Ecto neural progenitor cell (in vitro differentiated cells): ENCODE measurements at places on chromosomes 16 and 17.
A peak's percentile ranks its signal among the peaks of the same experiment; 100 is the strongest.

GRCh38 chr16:55120826-55121225, 190.2 kb downstream of the IRX5 start:
- DNase-seq, result no peak

- no peak for DNase-seq
Measured at GRCh38 chr17:78329263-78330059, 30.4 kb downstream of the SOCS3 start.

GRCh38 chr16:50251375-50252081, 14.8 kb upstream of the ADCY7 start:
- peak; percentile 42 for DNase-seq

DNA sequence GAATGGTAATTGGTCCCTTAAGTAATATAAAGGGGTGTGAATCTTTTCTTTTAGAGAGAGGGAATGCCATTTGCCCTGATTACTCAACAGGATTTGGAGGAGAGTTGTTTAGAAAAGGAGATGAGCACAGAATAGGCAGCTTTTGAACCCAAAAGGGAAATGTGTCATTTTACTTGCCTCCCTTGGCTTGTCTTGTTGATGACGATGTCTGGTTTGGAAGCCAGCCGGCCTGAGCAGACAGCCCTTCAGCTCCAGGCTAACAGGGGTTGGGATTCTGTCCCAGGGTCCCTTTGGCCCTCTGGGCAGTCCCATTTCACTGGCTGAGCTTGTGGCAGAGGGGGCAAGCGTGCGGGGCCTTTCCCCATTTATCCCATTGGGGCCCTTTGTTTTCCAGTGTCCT, 22.3 kb upstream of the PRKAR1A start:
- no peak for DNase-seq

- DNase-seq, result no peak
Measured at GRCh38 chr17:73323409-73324159, 11.8 kb upstream of the CDC42EP4 start.

GRCh38 chr17:19362277-19363113, at the start of gene B9D1:
B9D1 (minus strand) TSS chr17:19362723; CDS start chr17:19362569, 154 bp downstream.
- peak; percentile 98 for DNase-seq

DNA sequence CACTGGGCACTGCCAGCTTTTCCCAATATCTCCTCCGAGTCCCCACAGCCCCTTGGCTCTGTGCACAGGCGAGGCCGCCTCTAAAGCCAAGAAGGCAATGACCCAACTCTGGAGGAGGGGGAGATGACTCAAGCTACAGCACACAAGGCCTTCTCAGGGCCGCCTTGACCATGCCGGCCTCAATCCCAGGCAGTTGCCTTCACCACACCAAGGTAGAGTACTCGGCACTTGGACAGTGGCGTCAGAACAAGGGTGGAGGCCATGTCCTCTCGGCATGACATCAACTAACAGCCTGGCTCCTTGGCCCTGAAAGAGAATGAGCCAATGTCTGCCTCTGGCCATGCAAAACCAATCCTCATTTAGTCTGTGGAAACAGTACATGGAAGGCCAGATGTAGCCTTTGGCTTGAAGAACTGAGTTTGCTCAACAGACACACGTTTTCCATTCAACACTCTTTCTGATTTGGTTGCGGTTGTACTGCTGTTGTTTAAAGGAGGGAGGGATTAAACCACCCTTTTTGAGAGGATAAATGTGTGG, 139.6 kb downstream of the XYLT1 start:
- DNase-seq, result no peak

- no peak for DNase-seq
Measured at GRCh38 chr16:11914210-11915113, 1.3 kb downstream of the GSPT1 start.

DNA sequence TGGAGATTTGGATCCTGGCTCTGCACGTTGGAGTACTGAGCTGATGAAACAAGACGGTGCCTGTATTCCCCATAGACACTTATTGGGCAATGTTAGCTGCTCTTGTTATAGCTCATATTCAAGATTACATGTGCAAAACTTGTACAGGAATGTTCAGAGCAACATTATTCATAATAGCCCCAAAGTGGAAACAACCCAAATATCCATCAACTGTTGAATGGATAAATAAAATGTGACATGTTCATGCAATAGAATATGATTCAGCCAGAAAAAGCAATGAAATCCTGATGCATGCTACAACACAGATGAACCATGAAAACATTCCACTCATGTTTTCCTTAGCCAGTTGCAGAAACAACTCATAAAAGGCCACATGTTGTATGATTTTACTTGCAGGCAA, 5.7 kb upstream of the SDR42E1 start:
- no peak for DNase-seq
